ENCODE measurements at places on chromosomes 3 and 15.
A peak's percentile ranks its signal among the peaks of the same experiment; 100 is the strongest.

- DNase-seq, result no peak
These were observed 41.4 kb downstream of the EOMES start for GRCh38 chr3:27680517-27681246.

- DNase-seq, result no peak
These were observed 197.4 kb downstream of the KLHL25 start for GRCh38 chr15:85597155-85597815.

- peak; percentile 8 for DNase-seq
These were observed 95.5 kb downstream of the CCNL1 start for GRCh38 chr3:157064402-157064801.

- no peak for DNase-seq
These were observed 79.0 kb downstream of the IGF1R start for GRCh38 chr15:98727115-98728040.

DNA sequence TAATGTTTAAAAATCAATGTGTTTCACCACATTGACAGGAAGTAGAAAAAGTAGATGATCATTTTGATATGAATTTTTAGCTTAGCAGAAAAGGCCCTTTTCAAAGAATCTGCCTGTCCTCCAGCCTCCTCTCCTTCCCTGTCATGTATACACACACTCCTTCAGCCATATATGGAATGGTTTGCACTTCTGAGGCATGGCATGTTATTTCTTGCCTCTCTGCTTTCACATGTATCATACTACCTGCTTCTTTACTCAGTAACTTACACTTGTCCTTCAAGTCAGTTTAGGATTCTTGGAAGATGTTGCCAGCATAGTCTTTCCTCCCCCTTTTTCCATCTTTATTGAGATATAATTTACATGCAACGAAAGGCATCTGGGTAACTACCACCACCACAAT lies 79.0 kb downstream of the REC114 start:
- DNase-seq, result no peak

DNA sequence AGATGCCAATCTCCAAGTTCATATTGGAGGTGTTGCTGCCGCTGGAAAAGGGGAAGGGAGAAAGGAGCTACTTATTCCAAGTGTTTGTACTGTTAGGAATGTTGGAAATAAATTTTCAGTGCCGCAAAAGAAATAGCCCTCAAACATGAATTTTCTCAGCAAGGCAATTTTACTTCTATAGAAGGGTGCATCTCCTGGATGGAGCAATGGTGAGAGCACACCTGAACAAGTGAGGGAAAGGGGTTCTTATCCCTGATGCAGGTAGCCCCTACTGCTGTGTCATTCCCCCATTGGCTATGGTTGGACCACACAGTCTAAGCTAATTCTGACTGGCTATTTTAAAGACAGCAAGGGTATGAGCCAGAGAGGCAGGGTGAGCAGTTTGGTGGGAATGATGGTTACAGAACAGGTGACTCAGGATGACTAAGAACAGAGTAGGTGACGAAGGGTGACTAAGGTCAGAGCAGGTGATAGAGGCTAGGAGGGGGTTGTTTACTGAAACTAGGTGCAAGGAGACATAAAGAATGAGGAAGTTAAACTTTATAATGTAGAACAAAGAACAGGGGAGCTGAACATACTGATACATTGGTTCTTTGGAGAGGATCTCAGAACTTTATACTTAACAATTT lies 503.5 kb downstream of the EDEM1 start:
- no peak for DNase-seq

GRCh38 chr3:149877668-149878067 lies 64.7 kb downstream of the RNF13 start:
- no peak for DNase-seq

- peak; percentile 25 for DNase-seq
These were observed 133.9 kb downstream of the LRRC28 start for GRCh38 chr15:99385005-99385669.

- no peak for DNase-seq
These were observed 63.1 kb downstream of the B3GALNT1 start for GRCh38 chr3:161042023-161042501.

- no peak for DNase-seq
These were observed 712.6 kb upstream of the GBE1 start for GRCh38 chr3:82473864-82474541.

DNA sequence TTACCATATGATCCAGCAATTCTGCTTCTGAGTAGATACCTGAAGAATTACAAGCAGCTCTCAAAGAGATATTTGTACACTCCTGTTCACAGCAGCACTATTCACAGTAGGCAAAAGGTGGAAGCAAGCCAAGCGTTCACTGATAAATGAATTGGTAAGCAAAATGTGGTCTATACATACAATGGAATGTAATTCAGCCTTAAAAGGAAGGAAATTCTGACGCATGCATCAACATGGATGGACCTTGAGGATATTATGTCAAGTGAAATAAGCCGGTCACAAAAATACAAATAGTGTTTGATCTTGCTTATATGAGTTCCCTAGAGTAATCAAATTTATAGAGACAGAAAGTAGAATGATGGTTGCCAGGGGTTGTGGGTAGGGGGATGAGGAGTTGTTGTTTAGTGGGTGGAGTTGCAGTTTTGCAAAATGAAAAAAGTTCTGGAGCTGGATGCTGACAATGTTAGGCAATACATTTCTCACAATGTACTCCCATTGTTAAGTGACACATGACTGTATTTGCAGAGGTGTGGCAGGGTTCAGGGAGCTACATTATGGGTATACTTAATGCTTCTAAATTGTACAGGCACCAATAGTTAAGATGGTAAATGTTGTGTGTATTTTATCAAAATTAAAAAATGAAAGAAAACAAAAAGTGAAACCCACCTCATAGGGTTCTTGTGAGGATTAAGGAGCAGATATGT lies 26.7 kb downstream of the SLC6A1 start:
- no peak for DNase-seq

GRCh38 chr3:69044608-69045007 lies 7.5 kb downstream of the TMF1 start:
- peak; percentile 21 for DNase-seq

- DNase-seq, result no peak
These were observed 296.8 kb downstream of the OTOL1 start for GRCh38 chr3:161793194-161793930.

- DNase-seq, result no peak
These were observed 396.2 kb upstream of the ZNF385D start for GRCh38 chr3:22147161-22147560.

DNA sequence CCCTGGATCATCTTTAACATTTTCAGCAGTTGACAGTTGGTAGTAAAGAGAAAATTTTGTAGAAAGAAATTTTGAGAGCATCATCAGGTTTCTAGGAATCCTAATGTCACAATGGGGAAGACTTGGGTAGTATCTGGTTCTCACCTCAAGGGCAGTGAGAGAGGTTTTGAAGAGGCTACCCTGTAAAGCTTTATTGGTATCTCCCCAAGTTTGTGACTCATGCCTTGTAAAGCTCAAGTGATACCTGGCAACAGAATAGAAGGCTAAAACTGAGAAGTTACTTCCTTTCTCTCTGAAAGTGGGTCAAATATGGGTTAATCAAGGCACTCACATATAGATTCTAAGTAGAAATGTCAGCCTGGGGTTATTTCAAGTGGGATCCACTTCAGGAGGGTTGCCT lies 196.4 kb downstream of the SUCNR1 start:
- DNase-seq, result peak; percentile 12

DNA sequence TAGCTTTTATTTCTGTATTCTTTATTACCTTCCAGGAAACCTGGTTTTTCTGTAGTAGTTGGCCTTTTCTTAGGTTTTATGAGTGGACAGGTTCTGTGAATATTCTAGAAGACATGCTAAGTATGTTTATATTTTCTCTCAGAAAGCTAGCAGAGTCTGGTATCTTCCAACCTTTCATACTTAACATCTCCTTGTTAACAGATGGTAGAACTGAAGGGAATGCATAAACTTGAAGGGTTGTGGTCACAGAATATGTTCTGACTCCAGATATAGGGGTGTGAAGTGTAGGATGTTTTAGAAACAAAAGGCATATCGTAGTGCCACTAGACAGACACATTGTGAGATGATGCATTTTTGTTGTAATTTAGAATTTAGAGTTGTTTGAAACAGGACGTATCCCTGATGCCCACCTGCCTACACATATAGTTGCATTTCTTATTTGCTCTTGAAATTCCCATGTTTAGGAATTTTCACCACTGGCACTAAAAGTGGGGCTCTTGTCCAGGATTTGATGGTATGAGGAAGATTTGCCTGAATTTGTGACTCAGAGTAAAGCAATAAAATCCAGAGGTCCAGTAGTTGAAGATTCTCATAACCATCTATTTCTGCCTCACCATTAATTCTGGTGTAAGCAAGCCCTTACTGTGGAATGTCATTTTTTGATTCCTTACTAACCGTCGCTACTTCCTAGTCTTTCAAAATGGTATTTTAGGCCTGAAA lies 274.5 kb downstream of the FEZF2 start:
- no peak for DNase-seq

Data from NB4 (cell line).